ENCODE measurements at places on chromosomes 2 and 18. TPM values are rescaled to one million over a fixed set of nuclear protein-coding genes. Genes with fewer than 3 reads are reported as not detected.
A peak's percentile ranks its signal among the peaks of the same experiment; 100 is the strongest.

Gene HOXD13
- total RNA-seq = not detected

Gene TCF7L1
- total RNA-seq = 6.4 TPM

Gene STPG4
- not detected for total RNA-seq

Gene TM4SF20
- 2.8 TPM for total RNA-seq

Gene TOGARAM2
- total RNA-seq = not detected

Gene POMC
- 4.6 TPM for total RNA-seq

Gene CDH7
- under 0.01 TPM for total RNA-seq

Gene DAW1
- total RNA-seq = not detected

Gene VWA3B
- total RNA-seq = 134 TPM

Gene ADD2
- total RNA-seq = not detected

DNA sequence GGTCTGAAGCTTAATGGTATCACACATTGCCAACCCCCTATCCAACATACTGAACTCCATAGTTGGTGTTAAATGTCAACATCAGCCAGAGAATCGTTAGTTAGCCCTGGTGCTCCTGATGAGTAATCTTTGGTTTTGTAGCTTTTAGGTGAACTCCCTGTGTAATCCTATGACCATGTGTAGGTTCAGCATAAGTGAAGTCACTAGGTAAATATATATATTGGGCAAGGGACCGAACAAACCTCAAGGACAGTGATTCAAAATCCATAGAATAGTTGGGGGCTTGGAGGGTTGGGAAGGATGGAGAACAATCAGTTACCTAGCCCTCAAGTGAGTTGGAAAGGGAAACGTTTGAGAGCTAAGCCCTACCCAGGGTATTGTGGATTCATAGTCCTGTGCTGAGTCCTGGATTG lies 16.0 kb upstream of the AP1S3 start:
- no peak overlapping the region for H3K27ac ChIP-seq
- H3K4me1 ChIP-seq = no peaks in the 10 kb centered on the region
- no peaks in the 10 kb centered on the region for H3K27me3 ChIP-seq
- H3K36me3 ChIP-seq = peaks cover 24% of the 10 kb centered on the region
- no peak overlapping the region for H3K4me3 ChIP-seq

GRCh38 chr2:113765276-113765675 lies 8.8 kb upstream of the SLC35F5 start:
- H3K27me3 ChIP-seq = no peaks in the 10 kb centered on the region
- no peak overlapping the region for H3K27ac ChIP-seq
- H3K4me1 ChIP-seq = no peaks in the 10 kb centered on the region
- no peak for DNase-seq
- no peaks in the 10 kb centered on the region for H3K36me3 ChIP-seq

GRCh38 chr18:45688833-45689232 lies 35.1 kb upstream of the SLC14A1 start:
- H3K4me3 ChIP-seq = no peak overlapping the region
- no peaks in the 10 kb centered on the region for H3K36me3 ChIP-seq
- H3K27me3 ChIP-seq = no peaks in the 10 kb centered on the region
- DNase-seq = no peak
- no peaks in the 10 kb centered on the region for H3K4me1 ChIP-seq

DNA sequence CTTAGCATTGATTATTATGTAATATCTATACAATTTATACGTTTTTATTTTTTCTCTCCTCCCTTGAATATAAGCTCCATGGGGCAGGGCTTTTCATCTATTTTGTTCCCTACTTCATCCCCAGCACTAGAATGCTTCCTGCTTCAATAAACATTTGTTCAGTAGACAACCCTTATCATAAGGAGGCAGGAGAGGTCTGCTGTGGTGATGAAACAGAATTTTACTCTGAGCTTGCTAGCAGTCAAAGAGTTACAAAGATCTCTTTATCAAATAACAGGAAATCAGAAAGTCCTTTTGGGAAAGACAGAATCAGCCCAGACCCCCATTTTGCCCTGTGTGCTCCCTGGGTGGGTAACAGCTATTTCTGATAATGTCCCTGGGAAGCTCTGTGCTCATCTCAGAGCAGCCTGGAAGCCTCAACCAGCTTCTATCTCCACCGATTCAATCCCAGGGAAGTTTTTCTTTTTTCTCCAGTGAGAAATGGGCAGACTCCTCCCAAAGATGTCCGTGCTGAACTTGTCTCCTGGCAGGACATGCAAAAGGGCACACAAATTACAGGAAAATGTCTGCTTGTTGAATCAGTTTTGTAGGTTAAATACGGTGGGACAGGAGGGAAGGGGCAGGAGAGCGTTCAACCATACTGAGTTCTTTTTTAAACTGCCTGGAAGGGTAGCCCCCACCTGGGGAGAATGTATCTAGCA lies 84.7 kb upstream of the PKDCC start:
- DNase-seq = no peak
- no peak overlapping the region for H3K4me3 ChIP-seq
- H3K27me3 ChIP-seq = no peaks in the 10 kb centered on the region

DNA sequence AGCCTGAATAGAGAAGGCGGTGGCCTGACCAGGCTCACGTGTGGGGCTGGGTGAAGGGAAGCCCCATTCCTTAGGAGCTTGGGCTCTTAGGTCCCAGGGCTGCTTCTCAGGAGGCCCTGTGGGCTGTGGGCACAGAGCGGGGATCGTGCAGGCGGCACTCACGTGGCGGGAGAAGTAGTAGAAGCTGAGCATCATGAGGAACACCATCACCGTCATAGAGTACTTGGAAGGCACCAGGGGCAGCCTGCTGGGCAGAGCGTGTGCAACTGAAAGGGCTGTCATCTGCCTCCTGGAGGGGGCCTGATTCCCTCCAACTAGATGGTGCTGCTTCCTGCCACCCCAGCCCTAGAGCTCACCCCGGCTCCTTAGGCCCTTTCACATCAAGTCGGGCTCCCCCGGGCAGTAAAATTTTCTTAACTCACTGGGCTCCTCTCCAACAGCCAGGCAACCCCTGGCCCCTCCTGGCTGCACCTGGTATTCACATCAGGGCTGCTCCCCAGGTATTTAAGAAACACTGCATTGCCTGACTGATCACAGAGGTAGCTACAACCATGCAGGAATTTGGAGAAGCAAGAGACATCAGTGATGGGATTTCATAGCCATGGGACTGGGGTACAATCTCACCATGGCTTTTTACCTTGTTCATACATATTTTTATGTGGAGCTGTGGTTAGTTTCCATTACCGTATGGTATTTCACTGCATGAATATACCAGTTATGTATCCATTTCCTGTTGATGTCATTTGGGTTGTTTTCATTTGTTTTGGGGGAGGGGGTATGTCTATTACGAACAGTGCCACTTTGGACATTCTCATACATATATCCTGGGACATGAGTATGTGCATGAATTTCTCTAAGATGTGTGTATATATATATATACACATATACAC lies 32.9 kb downstream of the CENPO start:
- no peaks in the 10 kb centered on the region for H3K27me3 ChIP-seq
- H3K36me3 ChIP-seq = peaks cover 50% of the 10 kb centered on the region

- no peak overlapping the region for H3K27ac ChIP-seq
- no peak for DNase-seq
- peaks cover 82% of the 10 kb centered on the region for H3K36me3 ChIP-seq
- no peak overlapping the region for H3K4me3 ChIP-seq
- H3K4me1 ChIP-seq = no peaks in the 10 kb centered on the region
These were observed 11.5 kb upstream of the RNU4ATAC start for GRCh38 chr2:121519153-121519552.

DNA sequence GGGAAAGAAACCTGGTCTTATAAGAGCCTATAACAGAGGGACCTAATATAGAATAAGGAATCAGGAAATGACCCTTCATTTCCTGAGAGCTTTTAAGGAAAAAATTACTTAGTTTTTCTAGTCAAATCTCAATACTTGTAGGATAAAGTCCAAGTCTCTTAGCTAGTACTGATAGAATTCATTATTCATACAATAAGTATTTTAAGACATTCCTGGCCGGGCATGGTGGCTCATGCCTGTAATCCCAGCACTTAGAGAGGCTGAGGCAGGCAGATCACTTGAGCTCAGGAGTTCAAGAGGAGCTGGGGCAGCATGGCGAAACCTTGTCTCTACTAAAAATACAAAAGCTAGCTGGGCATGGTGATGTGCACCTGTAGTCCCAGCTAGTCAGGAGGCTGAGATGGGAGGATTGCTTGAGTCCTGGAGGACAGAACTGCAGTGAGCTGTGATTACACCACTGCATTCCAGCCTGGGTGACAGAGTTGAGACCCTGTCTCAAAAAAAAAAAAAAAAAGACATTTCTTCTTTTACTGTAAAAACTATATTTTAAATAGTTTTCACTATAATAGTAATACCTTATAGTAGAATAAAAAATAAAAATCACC lies 3.2 kb downstream of the RAB3GAP1 start:
- H3K27me3 ChIP-seq = no peaks in the 10 kb centered on the region
- no peak for DNase-seq
- peaks cover under 1% of the 10 kb centered on the region for H3K36me3 ChIP-seq

DNA sequence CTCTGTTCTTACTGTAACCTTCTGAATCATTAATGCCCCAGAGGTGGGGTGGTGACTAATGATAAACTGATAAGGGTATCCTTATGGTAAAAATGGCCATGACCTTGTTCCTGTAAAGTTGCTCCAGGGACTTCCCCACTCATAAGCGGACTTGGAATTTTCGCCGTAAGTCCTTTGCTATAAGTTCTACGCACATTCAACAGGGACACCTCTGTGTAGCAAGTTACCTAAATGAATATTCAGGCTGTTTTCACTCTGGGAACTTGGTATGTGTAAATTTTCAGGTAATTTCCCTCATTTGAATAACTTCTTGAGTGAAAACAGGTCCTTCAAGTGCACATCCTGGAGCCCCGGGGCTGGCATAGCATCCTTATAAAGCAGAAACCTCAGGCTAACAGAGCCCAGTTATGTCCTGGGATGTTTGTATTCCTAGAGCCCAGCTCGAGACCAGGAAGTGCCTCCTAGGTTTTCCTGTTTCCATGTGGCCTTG lies 9.4 kb upstream of the AGFG1 start:
- no peak overlapping the region for H3K4me3 ChIP-seq
- DNase-seq = no peak
- H3K27me3 ChIP-seq = no peaks in the 10 kb centered on the region
- peaks cover 50% of the 10 kb centered on the region for H3K4me1 ChIP-seq
- H3K36me3 ChIP-seq = no peaks in the 10 kb centered on the region
- H3K27ac ChIP-seq = no peak overlapping the region

GRCh38 chr18:54162431-54162830 lies 62.0 kb downstream of the MBD2 start:
- H3K4me1 ChIP-seq = no peaks in the 10 kb centered on the region
- no peaks in the 10 kb centered on the region for H3K27me3 ChIP-seq
- H3K27ac ChIP-seq = no peak overlapping the region
- DNase-seq = no peak
- no peak overlapping the region for H3K4me3 ChIP-seq

DNA sequence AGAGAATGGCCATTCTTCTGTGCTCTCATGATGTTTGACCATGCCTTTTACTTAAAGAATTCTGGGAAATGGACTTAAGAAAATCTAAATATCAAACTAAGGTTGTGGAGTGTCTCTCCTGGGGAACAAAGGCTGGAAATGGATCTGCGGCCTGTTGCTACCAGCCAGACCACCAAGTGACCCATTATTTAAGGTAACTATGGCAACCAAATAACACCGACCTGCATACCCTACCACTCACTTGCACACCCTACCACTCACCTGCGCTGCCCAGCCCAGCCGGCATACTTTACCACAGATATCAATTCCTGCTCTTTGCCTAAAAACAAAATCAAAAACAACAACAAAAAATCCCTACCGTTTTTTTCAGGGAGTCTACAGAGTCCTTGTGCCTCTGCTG lies 203.2 kb downstream of the NBAS start:
- H3K27ac ChIP-seq = no peak overlapping the region
- no peak for DNase-seq
- H3K27me3 ChIP-seq = no peaks in the 10 kb centered on the region
- no peak overlapping the region for H3K4me3 ChIP-seq
- H3K4me1 ChIP-seq = peaks cover 7% of the 10 kb centered on the region

DNA sequence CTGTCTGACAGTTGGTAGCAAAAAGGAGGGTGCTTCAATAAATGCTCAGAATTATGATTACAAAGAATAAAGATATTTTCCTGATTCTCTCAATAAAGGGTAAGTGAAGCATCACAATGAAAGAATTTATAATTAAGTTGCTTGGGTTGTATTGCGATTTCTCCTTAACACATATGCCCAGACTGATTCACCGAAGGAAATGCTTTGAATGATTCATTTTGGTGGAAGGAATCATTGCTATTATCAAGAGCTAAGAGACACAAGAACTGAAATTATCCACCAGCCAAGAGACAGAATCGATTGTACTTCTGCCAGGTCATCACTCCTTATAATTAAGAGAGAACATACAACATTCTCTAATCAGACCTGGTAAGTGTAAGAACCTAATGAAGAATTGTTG lies 301.4 kb downstream of the NR4A2 start:
- H3K27ac ChIP-seq = no peak overlapping the region
- no peak for DNase-seq
- H3K4me3 ChIP-seq = no peak overlapping the region
- no peaks in the 10 kb centered on the region for H3K36me3 ChIP-seq
- no peaks in the 10 kb centered on the region for H3K27me3 ChIP-seq

GRCh38 chr2:137952586-137953129 lies 11.6 kb upstream of the HNMT start:
- no peaks in the 10 kb centered on the region for H3K27me3 ChIP-seq
- DNase-seq = no peak
- H3K4me3 ChIP-seq = peak overlapping the region; percentile 28
- no peaks in the 10 kb centered on the region for H3K36me3 ChIP-seq
- H3K27ac ChIP-seq = no peak overlapping the region

DNA sequence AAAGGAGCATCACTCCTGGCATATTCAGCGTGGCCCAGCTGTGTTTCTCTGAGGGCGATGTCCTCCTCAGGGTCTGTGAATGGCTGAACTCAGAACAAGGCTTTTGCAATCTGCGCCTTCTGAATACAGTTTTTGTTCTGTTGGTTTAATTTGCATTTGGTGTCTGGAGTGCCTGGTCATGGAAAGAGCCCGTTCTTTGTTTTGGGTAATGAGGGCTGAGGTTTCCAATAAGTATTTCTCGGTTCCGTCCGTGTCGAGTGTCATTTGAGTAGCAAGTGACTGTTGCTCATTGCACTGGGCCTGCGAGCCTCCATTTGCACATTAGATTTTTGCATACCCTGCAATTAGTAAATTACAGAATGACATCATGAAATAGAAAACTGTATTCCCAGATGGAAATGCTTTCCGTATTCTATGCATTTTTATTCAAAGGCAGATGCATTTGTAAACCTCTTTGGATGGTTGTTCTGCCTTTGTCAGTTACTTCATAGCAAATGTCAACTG lies 57.3 kb downstream of the NEDD4L start:
- H3K27ac ChIP-seq = no peak overlapping the region
- H3K4me3 ChIP-seq = no peak overlapping the region
- peaks cover 52% of the 10 kb centered on the region for H3K4me1 ChIP-seq

DNA sequence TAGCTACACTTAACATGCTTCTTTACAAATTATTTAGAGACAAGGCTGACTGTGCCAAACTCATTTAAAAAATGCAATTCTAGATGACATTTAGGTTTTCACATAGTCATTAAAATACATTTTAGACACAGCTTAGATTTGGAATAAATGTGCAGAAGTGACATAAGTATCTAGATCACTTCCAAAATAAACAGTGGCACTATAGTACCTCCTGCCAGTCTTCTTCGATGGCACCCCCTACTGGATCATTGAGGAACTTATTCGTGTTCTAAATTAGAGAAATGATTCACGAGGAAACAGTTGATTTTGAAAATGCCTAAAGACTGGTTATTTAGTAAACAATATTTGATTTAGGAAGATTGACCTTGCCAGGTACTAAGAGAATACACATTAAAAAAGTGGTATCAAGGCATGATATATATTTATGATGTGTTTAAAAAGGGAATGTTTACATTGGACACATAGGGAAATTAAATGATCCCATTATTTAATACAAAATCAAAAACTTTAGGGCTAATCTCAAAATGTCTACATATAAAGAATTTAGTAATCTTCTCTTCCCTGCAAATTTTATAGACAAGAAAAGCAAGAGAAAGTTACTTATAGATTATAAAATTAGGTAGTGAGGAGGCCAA lies 323.9 kb downstream of the XIRP2 start:
- no peaks in the 10 kb centered on the region for H3K36me3 ChIP-seq
- DNase-seq = peak; percentile 70
- H3K27me3 ChIP-seq = no peaks in the 10 kb centered on the region
- no peak overlapping the region for H3K4me3 ChIP-seq
